NCI-H146 (cell line): ENCODE measurements at places on chromosomes 16 and 17.

DNA sequence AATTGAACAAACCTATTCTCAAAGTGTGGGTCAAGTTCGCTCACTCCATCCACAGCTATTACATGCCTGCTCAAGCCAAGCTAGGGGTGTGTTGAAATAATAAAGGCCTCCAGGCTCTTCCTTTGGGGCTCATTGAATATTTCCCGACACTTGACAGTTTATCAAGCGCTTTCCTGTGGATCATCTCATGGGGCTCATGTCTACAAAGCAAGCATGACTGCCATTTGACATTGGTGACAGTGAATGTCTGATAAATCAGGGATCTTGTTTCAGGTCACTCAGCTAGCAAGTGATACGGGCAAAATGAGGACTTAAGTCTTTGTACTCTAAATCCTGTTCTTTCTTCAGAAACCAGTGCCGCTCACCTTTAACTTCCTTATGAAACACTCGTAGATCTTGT, 542.6 kb downstream of the TOX3 start:
- no peak for DNase-seq

- no peak for DNase-seq
These were observed 5.9 kb upstream of the NAGS start for GRCh38 chr17:43998552-43998951.

GRCh38 chr16:85829171-85829719, 29.8 kb downstream of the COX4I1 start:
- no peak for DNase-seq

- no peak for DNase-seq
These were observed 15.6 kb downstream of the BEAN1 start for GRCh38 chr16:66442502-66443268.

DNA sequence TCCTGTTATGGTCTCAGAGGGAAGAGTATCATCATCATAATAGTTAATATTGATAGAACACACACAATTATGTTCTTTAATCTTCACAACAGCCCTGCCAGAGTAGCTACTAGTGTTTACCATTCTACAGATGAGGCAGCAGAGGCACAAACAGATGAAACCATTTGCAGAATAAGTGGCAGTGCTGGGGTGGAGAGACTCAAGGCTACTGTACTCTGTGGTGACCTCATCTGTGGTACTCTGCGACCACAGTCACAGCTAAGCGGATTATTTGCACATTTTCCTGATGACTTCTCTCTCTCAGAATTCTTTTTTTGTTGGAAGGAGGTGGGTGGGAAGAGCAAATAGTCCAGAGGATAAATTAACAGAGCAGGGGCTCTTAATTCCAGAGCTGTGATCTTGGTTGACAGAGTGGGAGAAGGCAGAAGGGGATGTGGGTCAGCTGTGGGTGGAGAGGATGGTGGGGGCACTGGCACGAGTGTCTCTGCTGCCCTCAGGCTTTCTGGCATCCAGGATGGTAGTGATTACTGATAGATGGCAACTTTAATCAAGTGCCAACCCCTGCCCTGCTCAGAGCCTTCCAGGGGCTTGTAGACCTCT, 41.8 kb downstream of the MRM1 start:
- no peak for DNase-seq

- DNase-seq = no peak
These were observed 14.7 kb downstream of the SPNS2 start for GRCh38 chr17:4513113-4514032.

DNA sequence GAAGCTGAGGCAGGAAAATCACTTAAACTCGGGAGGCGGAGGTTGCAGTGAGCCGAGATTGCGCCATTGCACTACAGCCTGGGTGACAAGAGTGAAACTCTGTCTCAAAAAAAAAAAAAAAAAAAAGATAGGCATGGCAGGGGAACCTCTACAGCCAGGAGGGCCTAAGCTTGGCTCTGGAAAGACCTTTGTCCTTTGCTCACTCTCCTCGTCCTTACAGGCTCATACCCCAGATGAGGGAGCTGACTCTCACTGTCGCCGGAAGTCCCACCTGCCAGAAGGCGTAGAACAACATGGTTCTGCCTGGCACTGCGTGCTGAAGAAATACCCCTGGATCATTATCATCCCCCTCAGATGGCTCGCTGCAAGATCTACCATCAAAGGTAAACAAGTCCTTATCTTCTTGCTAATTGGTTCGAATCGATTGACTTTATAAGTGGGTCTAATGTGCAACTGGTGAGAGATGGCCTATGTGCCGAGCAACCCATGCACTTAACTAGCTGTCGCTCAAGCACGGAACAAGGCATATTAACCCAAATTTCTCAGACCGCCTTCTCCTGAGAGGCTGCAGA, 29.7 kb downstream of the RTN4RL1 start:
- peak; percentile 82 for DNase-seq
